ENCODE measurements at places on chromosomes 2 and 18. TPM values are rescaled to one million over a fixed set of nuclear protein-coding genes. Genes with fewer than 3 reads are reported as not detected.

The PMAIP1 gene
- total RNA-seq, result 0.08 TPM

- no peak for DNase-seq
These were observed 214.5 kb downstream of the TMEM182 start for GRCh38 chr2:102975996-102976975.

- no peak for DNase-seq
These were observed 66.3 kb downstream of the RND3 start for GRCh38 chr2:150421126-150421651.

DNA sequence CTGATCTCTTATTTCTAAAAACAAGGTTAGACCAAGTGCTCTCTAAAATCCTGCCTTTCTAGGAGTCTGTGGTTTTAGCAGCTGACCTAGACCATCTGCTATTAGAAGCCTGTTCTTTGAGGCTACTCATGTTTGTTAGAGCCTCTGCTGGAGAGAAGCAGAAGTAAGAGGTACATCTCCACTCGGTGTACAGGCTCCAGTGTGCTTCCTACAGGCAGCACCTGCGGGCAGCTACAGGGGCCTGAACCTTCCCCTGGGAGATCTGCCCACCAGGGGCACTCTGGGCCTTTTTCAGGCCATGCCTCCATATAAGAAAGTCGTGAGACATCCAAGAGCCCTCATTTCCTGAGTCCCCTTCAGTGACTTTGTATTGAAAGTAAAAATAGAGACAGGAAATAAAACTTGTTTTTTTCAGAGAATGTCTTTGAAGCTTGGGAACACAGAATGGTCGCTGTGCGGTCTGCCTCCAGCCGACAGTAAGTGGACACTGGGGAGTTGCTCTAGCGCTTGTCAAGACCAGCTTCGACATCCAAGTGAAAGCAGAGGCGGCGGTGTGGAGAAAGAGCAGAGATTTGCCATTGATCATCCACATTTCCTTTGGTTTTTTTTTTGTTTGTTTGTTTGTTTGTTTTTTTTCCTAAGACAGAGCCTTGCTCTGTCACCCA, 31.7 kb downstream of the ONECUT2 start:
- no peak for DNase-seq

The ARL4C gene
- total RNA-seq, result 2.8 TPM

DNA sequence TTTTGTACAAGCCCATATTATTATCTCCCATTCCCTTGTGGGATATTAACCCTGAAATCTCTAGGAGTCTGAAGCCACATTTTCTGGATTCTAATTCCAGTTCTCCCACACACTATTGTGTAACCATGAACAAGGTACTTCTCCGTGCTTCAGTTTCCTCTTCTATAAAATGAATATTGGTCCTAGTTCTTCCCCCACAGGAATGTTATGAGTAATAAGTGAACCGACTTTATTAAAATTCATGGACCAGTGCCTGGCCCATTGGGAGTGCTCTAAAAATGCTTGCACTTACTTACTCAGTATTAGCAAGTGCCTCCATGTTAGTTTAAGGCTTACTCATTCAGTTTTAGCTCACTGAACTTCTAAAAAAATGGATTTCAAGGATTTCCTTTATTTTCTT, 1.4 kb upstream of the ACMSD start:
- no peak for DNase-seq

The ALPG gene
- not detected for total RNA-seq

- DNase-seq, result no peak
These were observed 53.8 kb upstream of the TUBA3E start for GRCh38 chr2:130251873-130252620.

DNA sequence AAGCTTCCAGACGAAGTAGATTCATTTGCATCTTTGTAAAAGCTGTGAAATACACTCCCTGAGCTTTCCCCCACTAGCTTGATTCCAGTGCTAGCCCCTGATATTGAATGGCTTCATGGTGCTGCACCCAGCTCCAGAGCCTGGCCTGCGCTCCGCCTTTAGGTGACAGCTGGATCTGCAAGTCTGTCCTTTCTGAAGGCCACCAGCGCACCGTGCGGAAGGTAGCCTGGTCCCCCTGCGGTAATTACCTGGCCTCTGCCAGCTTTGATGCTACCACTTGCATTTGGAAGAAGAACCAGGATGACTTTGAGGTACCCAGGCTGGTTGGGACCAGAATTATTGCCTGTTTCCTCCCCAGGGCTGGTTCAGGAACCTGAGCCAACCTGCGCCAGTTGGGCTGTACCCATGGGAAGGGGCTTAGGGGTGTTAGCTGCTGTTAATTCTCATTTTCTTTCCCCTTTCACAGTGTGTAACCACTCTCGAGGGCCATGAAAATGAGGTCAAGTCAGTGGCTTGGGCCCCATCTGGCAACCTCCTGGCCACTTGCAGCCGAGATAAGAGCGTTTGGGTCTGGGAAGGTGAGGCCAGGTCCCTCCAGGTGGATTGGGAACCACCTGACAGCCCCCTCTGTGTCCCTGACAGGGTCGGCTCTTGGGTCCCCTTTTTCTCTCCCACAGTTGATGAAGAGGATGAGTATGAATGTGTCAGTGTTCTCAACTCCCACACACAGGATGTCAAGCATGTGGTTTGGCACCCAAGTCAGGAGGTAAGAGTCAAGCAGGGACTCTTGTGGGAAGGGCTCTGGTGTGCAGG, 1.3 kb downstream of the CIAO1 start:
- no peak for DNase-seq

- DNase-seq, result no peak
These were observed 187.0 kb downstream of the HAUS1 start for GRCh38 chr18:46291149-46291548.

DNA sequence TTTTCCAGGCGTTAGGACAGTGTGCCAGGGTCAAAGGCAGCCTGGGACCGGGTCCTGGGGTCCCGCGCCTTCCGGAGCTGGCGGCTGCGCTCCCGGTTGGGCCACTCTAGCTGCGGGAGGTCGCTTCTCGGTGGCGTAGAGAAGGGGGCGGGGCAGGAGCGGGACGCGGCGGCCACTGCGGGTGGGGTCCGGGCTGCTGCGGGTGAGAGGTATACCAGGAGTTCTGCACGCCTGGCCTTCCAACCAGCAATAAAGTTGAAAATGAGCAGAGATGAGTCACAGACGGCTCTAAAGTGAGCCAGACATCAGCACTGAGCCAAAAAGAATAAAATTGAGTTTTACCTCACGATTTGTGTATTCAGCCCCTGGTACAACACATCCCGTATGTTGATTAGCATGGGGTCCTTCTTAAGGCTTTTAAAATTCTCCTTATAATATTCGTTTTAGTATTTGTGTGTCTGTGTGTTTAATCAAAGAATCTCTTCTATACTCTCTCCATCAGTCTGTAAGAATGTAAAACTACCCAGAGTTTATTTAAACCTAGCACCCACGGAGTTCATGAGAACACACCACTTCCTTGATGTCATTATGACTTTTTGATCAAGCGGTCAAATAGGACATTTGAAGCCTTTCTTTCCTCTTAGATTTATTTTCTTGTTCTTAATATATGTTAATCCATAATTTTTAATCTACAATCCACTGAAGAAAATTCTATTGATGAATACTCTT, at the start of gene C1GALT1C1L:
Gene C1GALT1C1L, minus strand, starts transcription at position 108 of the 729 bp plus-strand sequence. Its CDS starts 107 bp downstream, at position 1.
- peak; percentile 53 for DNase-seq

GRCh38 chr2:169776252-169776761, 22.4 kb upstream of the SSB start:
- no peak for DNase-seq

GRCh38 chr2:210157526-210157925, 13.7 kb downstream of the KANSL1L start:
- DNase-seq, result no peak

DNA sequence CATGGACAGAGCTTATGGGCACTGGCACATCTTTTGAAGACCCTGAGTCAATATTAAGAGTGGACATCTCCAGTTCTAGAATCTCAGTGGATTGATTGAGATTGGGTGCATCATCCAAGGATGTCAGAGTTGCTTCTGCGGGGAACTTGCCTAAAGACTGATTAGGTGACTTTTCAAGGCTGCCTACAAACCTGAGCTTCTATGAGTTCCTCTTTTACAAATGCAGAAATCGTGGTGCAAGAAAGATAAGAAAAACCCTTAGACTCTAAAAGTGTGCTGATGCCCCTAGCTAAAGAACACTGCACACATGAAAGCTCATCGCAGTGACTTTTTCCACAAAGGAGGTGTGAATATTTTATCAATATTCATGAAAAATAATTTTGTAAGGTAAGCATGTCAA, 86.8 kb upstream of the NEDD4L start:
- no peak for DNase-seq

- DNase-seq, result no peak
These were observed 32.8 kb downstream of the AOX1 start for GRCh38 chr2:200618590-200619021.

The ABHD1 gene
- 0.67 TPM for total RNA-seq

The POTEJ gene
- not detected for total RNA-seq

The POTEI gene
- total RNA-seq, result not detected

The NCKAP1 gene
- total RNA-seq, result 26.4 TPM
